ENCODE measurements at places on chromosomes 2 and 18.

DNA sequence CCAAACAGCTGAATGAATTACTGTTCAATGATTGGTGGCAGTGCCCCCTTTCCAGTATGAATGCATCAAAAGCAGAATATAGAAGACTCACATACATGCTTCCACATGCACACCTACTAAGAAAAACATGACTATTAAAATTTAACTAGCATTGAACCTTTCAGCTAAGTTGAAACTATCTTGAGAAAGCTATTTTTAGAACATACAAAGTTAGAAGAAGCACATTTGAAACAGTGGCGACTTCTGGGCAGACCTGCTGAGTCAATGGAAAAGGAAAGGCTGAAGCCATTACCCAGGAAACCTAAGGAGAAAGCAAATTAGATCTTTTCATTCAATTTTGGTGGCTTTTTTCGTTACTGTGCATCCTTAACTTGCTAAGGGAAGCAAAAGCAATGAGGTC, 55.9 kb downstream of the PLA2R1 start:
- DNase-seq: no peak

- DNase-seq: peak; percentile 29
Measured at GRCh38 chr2:157307021-157307420, 18.6 kb downstream of the ERMN start.

- peak; percentile 9 for DNase-seq
Measured at GRCh38 chr2:193584522-193584938, 1389.8 kb upstream of the TMEFF2 start.

DNA sequence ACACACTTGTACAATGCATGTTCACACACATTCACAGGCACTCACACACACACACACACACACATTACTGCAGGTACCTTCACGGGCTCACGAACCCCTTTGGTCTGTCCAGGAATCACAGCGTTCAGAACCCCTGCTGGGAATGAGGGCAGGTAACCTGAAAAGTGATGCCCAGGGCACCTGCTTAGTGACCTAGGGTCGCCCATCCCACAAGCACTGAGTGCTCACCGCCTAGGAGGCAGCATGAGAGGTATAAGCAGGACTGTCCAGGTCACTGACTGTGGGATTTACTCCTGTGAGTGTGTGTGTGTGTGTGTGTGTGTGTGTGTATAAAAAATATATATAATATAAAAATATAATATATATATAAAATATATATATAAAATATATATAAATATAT, 150.9 kb downstream of the GALR1 start:
- no peak for DNase-seq

GRCh38 chr2:217225596-217225995, 365.7 kb upstream of the TNP1 start:
- DNase-seq: no peak

- no peak for DNase-seq
Measured at GRCh38 chr2:239192456-239192855, 208.4 kb downstream of the HDAC4 start.

GRCh38 chr2:18578033-18578432, 11.3 kb downstream of the NT5C1B start:
- no peak for DNase-seq

DNA sequence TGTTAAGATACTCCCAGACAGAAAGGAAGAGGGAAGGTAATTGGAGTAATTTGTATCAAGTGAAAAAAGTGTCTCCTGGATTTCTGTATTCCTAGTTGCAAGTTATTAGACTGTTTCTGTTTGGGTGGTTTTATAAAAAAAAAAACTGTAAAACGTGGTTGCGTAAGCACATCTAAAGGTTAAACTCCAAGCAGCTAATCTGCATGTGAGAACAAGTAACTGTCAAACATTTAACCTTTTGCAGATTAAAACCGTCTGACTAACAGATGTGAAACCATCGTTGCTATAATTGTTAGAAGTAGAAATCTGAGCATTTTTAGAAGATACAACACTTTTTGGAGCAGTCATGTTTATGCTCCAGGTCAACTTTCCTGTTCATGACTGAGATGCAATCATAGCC, 72.3 kb downstream of the AFF3 start:
- DNase-seq: no peak

- no peak for DNase-seq
Measured at GRCh38 chr2:175187378-175187777, 5.9 kb upstream of the ATP5MC3 start.

- no peak for DNase-seq
Measured at GRCh38 chr2:10356439-10356811, 53.7 kb downstream of the HPCAL1 start.

DNA sequence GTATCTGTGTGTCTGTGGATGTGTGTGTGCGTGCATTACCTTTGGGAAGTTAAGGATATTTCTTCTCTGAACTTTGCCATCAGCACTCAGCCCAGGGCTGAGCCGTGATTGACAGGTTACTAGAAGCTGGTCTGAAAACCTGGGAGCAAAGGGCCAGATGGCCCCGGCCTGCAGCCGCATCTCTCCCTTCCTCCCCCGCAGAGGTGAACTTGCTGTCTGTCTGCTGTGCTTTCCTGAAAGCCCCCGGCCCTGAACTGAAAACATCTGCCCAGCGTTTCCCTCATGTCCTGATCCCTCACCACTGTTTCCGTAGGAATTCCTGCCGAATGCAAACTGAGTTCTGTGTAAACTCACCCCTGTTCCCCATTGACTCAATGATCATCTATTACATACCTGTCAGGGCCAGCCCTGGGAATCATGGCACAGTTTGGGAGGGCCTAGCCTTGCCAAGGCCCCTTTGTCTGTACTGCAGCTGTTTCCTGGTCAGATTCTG, 45.8 kb downstream of the MYCN start:
- no peak for DNase-seq

- DNase-seq: no peak
Measured at GRCh38 chr18:312415-312814, 44.6 kb upstream of the THOC1 start.

DNA sequence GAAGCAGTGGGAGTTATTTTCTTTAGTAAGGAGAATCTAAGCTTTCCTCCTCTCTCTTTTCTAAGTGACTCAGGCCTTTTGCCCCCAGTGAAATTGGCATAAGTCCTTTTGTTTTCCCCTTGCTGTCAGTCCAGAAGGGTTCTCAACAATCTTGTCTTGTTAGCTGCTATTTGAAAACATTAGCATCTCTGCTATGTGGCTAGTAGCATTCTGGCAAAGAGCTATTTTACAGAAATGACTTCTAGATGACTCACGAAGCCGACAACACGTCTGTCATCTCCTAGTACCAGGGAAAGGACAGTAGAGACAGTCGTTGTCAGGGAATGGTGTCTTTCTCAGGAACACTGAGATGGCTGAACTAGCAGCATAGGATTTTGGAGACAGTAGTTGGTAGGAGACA, 14.7 kb downstream of the SMARCAL1 start:
- DNase-seq: no peak

- no peak for DNase-seq
Measured at GRCh38 chr2:157899125-157899839, 23.2 kb upstream of the ACVR1 start.

DNA sequence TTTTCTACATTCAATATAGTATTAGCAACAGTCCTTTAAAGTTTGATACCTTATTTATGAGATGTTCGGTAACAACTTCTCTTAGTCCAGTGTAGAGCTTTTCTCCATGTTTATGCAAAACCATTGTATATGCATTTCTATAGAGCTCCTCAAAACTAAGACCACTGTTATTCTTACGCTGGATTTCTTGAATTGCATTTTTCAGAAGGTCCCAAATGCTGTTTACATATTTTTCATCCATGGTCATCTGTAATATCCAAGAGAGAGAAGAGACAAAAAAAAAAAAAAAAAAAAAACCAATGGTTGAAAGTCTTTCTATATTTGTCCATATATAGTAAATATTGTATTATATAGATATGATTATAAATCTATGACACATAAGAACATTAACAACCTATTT, 27.6 kb downstream of the CUL3 start:
- no peak for DNase-seq

GRCh38 chr18:73691118-73691517, 456.5 kb downstream of the FBXO15 start:
- no peak for DNase-seq

GRCh38 chr2:200300638-200301314, 5.7 kb upstream of the SPATS2L start:
- DNase-seq: no peak

- peak; percentile 65 for DNase-seq
Measured at GRCh38 chr18:73842795-73843394, 304.7 kb downstream of the FBXO15 start.

DNA sequence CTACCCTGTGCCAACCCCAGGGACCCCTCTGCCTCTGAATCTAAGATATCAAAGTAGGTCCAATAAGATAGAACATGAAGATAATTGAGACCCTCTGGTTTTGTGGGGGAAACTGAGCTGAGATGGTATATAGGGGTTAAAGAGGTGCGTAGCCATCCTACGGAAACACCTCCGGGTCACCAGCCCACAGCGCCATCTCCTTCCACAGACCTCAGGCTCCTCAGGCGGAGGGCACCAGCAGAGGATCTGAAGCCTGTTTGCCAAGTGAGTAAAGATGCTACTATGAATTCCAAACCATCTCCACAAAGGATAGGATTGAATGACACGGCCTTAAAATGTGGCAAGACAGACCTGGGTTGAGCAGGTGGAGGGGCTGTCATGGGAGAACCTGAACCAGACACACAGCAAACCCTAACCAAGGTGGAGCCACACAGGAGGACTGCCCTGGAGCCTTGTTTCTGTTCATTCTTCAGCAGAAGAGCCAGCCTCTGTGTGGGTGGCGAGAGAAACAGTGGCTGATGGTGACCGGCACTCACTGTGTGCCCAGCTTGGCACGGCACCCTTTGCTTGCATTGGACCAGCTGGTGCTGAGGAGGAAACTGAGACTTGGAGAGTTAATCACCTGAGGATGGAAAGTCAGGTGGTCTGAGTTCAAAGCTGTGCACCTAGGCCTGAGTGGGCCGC, 10.2 kb downstream of the GBX2 start:
- DNase-seq: no peak

GRCh38 chr2:29223851-29224692, 108.9 kb downstream of the CLIP4 start:
- DNase-seq: peak; percentile 35

DNA sequence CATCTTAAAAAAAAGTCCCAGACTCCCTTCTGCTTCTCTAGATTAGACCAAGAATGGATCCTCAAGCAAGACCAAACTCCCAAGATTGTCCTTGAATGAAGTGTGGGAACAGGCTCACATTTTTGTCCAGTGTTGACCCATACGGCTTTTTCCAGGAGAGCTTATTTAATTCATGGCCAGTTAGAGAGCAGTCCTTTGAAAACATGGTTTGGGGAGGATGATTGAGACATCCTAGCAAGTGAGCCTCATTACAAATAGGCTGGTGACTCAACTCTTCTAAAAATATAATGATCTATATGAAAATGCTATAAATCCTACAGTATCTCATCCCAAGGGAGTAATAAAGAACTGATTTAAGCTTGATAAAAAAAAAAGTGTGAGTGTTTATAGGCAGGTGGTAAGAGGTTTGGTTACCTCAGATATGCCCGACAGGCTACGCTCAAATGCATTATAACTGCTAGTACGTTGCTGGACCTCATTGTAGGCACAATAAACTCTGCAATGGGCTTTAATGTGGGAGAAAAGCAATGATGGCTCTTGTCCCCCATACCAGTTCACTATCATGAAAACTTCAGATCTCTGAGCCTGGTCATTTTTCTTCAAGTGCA, 17.0 kb downstream of the ANKRD29 start:
- no peak for DNase-seq

- DNase-seq: no peak
Measured at GRCh38 chr18:59792353-59792752, 95.1 kb upstream of the CCBE1 start.

- DNase-seq: no peak
Measured at GRCh38 chr18:34345738-34346137, 121.0 kb upstream of the NOL4 start.

DNA sequence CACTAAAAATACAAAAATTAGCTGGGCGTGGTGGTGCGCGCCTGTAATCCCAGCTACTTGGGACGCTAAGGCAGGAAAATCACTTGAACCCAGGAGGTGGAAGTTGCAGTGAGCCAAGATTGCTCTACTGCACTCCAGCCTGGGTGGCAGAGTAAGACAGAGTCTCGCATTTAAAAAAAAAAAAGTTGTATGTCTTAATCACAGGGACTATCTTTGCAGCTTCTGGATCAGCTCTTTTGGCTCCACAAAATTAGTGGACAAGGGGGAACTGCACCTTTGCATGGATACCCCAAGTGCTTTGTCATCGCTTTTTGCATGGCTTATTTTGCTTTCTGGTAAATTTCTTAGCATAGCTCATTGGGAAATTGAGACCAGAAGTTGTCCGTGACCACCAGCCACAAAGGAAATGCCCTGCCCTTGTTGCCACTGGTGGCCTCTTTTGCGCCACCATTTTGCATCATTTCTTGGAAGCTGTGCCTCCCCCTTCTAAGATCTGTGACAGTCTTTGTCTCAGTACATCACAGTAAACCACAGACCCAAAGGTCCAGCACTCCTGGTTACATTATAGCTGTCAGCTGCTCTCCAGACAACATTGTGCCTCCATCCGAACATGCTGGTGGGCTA, 43.9 kb upstream of the PCBP1 start:
- peak; percentile 61 for DNase-seq
